ENCODE measurements at places on chromosomes 2 and 18.

- DNase-seq, result no peak
These were observed 695.1 kb downstream of the ZEB2 start for GRCh38 chr2:143824791-143825190.

GRCh38 chr2:85706599-85707296 lies 12.6 kb downstream of the GNLY start:
- DNase-seq, result no peak

DNA sequence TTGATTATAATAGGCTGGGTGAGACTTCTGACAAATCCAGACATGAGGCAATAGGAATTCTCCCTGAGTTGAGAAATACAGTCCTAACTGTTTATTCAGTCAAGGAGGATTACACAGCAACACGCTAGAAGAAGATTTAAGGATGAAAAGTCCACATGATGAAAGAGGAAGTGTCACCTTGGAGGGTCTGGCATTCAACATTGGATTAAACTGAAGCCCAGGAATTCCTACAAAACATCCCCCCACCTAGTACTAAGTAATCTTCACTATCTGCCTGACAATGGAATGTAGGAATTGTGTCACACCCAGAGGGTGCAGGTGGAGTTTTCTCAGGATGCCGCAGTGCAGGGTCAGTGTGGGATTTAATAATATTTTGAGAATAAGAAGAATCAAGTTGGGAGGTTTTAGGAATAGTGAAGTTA lies 142.4 kb downstream of the SOCS6 start:
- DNase-seq, result no peak

DNA sequence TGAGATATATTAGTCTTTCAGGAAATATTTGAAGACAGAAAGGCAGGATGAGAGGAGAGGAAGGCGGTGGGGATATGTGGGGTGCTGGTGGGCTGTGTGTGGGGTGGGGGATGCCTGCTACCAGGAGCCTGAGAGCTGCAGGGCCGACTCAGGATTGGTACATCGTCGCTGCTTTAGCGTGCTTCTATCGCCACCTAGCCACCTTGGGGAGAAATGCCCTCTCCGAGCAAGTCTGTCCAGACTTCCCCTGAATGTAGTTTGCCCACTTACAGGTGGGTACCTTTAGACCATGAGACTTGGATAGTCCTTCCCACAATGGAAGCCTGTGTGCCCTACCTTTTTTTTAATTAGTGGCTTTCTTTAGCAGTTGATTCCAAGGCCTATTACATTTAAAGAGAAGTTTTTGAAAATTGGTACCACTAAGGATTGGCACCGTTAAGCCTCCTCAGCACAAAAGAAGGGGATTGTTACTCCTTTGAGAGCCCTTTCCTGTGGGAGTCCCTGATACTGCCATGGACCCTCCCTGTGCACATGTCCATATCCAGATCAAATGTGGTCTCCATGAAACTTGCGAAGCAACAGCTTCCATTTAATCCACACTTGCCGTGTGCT lies 114.1 kb upstream of the NDUFV2 start:
- DNase-seq, result peak; percentile 55

DNA sequence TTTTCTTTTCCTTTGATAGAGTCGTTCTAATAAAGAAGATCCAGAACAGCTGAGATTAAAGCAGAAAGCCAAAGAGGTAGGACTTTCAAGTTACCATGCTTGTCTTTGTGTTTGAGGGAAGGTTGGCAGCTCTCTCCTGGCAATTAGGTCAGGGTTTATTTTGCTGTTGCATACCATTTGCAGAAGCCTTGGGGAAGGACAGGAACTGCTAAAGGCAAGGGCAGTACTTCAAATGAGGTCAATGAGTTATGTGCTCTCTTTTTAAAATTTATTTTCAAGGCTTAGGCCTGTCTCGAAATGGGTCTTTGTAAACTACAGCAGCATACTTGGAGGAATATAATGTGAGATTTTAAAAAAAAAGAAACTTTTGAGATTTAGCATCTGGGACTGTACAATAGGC lies 108.9 kb downstream of the TAF4B start:
- no peak for DNase-seq

GRCh38 chr2:127261804-127262406 lies 32.0 kb downstream of the ERCC3 start:
- DNase-seq, result no peak

GRCh38 chr2:134290358-134290757 lies 36.5 kb downstream of the MGAT5 start:
- DNase-seq, result no peak

All from neuronal stem cell (in vitro differentiated cells).